ENCODE measurements at places on chromosomes 3 and 15.

DNA sequence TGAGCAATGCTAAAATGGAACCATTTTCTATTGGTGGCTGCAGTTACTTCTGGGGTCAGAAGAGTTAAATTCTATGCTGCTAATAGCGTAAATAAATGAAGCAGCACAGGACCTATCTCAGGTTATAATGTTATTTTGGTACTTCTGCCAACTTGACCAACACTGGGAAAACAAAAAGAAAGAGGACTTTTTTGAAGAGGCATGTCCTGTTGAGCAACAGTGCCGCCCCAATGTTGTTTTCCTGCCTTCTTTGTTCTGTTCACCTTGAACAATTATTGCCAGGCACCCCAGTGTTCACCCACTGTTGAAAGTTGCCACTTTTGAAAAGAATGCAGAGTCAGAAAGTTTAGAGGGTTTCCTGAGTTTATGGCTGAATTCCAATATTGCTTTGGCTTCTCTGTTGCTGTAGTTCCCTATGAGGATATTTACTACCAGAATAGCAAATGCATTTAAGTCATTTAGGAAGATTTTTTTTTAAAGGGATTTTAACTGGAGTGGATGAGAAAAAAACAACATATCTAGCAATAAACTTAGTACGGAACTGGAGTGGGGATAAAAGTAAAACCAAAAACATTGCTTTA lies 679.0 kb upstream of the DPPA4 start:
- DNase-seq: no peak

GRCh38 chr3:40681658-40682055 lies 156.9 kb downstream of the ZNF621 start:
- no peak for DNase-seq

DNA sequence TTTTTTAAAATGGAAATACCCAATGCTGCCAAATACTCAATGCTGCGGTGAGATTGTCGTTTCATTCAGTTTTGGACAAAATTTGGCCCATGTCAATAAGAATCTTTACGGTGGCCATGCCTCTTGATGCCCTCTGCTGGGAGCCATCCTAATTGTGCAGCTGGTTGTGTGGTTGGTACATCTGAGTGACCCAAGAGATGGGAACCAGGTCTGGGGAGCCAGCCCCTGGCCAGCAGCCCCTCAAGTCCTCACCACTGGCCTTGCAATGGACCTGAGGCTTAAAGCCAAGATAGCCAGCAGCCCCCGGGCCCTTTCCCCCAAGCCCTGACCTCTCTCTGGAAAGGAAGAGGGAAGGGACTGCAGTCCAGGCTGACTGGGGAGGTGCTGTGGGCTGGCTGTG lies 36.4 kb upstream of the ESYT3 start:
- no peak for DNase-seq

DNA sequence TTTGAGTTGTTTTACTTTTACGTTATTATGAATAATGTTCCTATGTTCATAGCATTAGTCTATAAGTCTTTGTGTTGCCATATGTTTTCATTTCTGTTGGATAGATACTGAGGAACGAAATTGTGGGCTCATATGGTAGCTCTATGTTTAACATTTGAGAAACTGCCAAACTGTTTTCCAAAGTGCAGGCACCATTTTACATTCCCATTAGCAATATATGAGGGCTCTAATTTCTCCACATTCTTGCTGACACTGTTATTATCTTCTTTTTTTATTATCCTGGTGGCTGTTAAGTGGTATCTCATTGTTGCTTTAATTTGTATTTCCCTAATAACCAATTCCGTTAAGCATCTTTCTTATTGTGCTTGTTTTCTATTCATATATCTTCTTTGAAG lies 1.8 kb upstream of the PIK3R4 start:
- no peak for DNase-seq

- no peak for DNase-seq
Observed at GRCh38 chr15:32717426-32718226, at the start of gene GREM1. Gene GREM1, plus strand, starts transcription at chr15:32718004. Its CDS starts 12,687 bp downstream, at chr15:32730691.

DNA sequence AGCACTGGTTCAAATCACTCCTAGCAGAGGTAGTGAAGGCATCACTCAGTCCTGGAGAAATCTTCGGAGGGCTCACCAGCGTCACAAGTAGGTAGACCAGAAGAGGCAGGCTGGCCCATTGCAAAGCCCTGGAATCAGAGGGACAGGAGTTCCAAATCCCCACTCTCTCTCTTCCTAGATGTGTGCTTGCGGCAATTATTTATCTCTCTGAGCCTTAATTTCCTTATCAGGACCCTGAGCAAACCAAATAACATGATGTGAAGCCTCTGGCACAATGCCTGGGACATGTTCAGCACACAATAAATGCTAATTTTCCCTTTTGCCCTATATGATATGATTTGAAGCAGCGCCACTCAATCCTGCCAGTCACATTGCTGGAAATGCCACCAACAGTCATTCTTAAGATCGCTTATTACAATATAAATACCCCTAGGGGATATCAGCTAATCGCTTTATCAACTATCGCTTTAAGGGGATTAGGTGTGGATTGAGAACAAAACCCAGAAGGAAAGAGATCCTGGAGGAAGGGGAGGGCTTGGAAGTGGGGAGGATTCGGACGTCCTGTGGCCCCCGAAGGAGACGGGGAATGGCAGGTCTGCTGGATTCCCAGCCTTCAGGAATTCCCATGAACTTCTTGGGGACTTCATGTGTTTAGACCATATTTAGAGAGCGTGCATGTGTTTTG lies 59.5 kb upstream of the TSEN2 start:
- no peak for DNase-seq

- no peak for DNase-seq
Observed at GRCh38 chr3:153163393-153163724, 1.3 kb downstream of the RAP2B start.

GRCh38 chr3:169710619-169711018 lies 47.1 kb upstream of the MECOM start:
- DNase-seq: no peak

DNA sequence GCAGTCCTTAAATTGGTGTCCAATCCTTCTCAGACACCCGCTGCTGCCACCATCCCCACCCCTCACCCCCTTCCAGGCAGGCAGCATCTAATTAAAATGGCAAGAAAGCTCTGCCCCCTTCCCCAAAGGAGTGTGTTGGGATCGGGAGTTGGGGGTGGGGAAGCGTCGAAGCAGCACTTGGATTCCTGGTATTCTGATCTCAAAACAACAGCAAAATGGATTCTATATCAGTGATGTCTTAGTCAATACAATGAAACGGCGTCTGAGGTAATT lies 1.4 kb downstream of the TNIK start:
- DNase-seq: no peak

GRCh38 chr3:46926039-46926438 lies 48.5 kb downstream of the PTH1R start:
- DNase-seq: no peak

DNA sequence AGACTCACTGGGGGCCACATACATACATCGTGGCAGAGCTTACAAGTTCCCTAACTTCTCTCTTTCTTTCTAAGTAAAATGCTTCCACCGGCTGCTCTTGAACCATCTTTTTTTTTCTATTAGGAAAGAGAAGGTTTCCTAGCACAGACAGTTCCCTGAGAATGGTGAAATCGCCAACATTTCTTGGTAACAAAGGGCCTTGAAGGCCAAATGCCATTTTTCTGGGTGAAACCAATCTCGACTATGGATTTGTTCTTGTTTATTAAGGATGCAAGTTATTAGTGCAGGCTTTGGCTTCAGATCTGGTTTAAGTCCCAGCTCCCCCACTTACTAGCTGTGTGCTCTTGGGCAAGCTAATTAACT lies 3.0 kb downstream of the LMCD1 start:
- no peak for DNase-seq

GRCh38 chr3:10522646-10523303 lies 17.4 kb upstream of the ATP2B2 start:
- DNase-seq: no peak

- peak; percentile 42 for DNase-seq
Observed at GRCh38 chr3:50194903-50195500, 3.6 kb downstream of the GNAT1 start.

- no peak for DNase-seq
Observed at GRCh38 chr15:48946074-48946839, 17.5 kb downstream of the SHC4 start.

- peak; percentile 6 for DNase-seq
Observed at GRCh38 chr3:8416965-8417364, 84.7 kb upstream of the LMCD1 start.

GRCh38 chr3:46921871-46922271 lies 44.4 kb downstream of the PTH1R start:
- no peak for DNase-seq

DNA sequence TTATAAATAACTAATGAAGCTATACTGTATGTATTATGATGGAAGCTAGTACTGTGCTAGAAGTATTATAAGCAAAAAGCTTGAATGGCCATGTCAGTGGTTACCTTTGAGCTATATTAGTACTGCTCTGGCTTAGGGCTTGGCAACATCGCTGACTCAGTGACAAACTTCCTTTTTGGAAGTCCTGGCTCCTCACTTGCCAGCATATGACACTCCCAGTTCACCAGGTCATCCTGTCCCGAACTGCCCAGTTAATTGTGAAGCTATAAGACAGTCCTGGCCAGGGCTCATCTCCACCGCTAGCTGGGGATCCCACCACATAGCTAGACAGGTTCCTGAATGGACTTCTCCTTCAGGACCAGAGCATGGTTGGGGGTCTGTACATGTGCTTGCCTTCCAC lies 31.9 kb downstream of the RAB8B start:
- no peak for DNase-seq

- DNase-seq: no peak
Observed at GRCh38 chr3:88046766-88047165, 12.0 kb downstream of the CGGBP1 start.

DNA sequence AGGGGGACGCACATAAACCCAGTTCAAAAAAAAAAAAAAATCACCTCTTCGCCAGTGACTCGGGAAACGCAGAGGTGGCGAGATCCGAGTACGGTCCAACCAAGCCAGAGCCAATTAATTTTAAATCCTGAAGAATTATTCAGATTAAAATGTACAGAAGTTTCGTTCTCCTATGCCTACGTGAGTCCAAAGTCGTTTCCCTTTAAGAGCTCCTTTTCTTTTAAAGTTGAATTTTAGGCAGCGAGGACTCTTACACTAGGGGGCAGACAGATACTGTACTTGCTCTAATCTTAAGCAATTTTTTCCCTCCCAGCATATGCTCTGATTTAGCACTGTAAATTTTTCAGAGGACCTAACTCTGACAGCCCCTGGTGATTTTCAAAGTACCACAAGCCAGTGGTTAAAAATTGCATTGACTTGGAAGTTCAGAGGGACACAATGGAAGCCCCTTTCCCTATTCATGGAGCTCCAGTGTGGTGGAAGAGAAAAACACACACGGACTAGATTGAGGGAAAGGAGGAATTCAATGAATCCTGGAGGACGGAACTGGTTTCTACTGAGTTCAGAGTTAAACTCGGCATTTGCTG lies 3.3 kb upstream of the NR2F2 start:
- DNase-seq: peak; percentile 73

GRCh38 chr3:17743658-17743995 lies 1.2 kb upstream of the TBC1D5 start:
- no peak for DNase-seq

GRCh38 chr3:12369029-12369428 lies 80.2 kb downstream of the PPARG start:
- no peak for DNase-seq

DNA sequence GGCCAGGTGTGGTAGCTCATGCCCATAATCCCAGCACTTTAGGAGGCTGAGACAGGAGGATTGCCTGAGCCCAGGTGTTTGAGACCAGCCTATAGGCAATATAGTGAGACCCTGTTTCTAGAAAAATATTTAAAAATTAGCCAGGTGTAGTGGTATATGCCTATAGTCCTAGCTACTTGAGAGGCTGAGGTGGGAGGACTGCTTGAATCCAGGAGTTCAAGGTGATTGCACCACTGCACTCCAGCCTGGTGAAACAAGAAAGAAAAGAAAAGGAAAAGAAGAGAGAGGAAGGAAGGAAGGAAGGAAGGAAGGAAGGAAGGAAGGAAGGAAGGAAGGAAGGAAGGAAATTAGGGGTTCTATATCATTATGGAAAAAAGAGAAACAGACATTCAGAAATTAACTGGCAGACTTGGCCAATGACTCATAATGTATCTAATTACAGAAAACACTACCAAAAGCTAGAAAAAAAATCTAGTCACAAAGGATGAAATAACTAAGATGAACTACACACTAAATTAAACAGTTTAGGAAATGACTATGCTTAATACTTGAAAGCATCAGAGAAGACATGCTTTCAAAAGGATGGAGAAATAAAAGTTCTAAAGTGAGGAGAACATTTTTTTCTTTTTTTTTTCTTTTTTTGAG lies 45.4 kb upstream of the TERB2 start:
- DNase-seq: no peak

DNA sequence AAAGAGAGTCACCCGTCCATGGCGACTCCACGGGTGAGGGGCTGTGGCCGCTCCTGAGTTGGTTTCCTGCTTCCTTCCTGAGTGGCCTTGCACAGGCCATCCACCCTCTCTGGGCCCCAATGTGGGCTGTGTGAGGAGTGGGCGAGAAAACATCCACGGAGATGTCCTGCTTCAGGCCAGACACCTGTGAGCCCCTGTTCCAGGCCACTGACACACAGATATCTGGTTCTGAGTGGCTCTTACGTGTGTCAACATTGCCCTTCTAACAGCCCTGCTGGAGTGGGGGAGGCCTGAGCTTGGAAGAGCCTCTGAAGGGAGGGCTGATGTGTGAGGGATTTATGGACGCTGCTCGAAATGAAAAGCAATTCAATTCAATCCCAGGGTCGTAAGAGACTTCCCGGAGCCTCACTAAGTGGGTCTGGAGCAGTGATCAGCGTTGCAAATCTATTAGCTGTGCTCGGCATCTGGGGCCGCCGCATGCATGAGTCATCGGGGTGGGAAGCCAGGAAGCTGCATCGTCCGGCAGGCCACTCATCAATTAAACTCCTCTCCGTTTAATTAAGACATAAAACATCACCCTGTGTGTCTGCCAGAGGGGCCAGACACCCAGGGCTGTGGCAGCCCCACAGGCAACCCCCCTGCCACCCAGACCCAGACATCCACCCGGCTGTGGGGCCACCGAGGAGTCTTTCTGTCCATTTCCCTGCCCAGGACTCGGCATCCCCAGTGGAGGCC lies 20.0 kb upstream of the PRR23E start:
- DNase-seq: no peak

DNA sequence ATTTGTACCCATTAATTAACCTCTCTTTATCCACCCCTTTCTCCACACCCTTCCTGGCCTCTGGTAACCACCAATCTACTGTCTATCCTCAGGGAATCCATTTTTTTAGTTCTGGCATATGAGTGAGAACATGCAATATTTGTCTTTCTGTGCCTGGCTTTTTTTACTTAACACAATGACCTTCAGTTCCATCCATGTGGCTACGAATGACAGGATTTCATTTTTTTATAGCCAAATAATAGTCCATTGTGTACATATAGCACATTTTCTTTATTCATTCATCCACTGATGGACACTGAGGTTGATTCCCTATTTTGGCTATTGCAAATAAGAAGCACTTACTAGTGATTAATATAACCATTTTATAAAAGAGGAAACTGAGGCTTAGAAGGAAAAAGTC lies 109.9 kb upstream of the NANOGP8 start:
- no peak for DNase-seq

- DNase-seq: no peak
Observed at GRCh38 chr3:164235289-164236028, 842.8 kb downstream of the SI start.

- DNase-seq: no peak
Observed at GRCh38 chr15:63473999-63474809, 30.2 kb upstream of the USP3 start.

GRCh38 chr3:105402287-105402801 lies 35.6 kb downstream of the ALCAM start:
- DNase-seq: peak; percentile 86

Data from HCT116 (cell line).